Hair follicular keratinocyte (primary cell): ENCODE measurements at places on chromosomes 5 and 9. TPM values are rescaled to one million over a fixed set of nuclear protein-coding genes. Genes with fewer than 3 reads are reported as not detected.

PDGFRB gene
- total RNA-seq, result 0.23 and 3.3 TPM in 2 replicates

FCN1 gene
- not detected in 2 replicates for total RNA-seq

SUSD1 gene
- total RNA-seq, result 4.9 and 5.1 TPM in 2 replicates

ADAMTS13 gene
- total RNA-seq, result 0.61 and 0.70 TPM in 2 replicates

PCDHA2 gene
- not detected in 2 replicates for total RNA-seq

DNAJC18 gene
- 5.7 and 17.3 TPM in 2 replicates for total RNA-seq

SOHLH1 gene
- total RNA-seq, result not detected in 2 replicates
